HT1080 (cell line): ENCODE measurements at places on chromosomes 4 and X. TPM values are rescaled to one million over a fixed set of nuclear protein-coding genes. Genes with fewer than 3 reads are reported as not detected.

DNA sequence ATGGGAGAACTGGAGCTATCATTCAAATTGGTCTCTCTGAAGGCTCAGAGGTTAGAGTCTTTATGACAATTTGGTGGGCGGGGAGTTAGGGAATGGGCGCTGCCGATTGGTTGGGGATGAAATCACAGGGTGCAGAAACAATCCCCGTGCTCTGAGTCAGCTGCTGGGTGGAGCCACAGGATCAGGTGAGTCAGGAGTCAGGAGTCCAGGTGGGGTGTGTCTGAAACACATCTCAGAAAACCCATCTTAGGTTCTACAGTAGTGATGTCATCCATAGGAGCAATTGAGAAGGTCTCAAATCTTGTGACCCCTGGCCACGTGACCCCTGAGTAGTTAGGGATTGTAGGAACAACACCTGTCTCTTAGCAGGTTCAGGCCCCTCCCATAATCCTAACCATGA is 41.6 kb upstream of the TLR3 start:
- DNase-seq, result peak; percentile 17

DNA sequence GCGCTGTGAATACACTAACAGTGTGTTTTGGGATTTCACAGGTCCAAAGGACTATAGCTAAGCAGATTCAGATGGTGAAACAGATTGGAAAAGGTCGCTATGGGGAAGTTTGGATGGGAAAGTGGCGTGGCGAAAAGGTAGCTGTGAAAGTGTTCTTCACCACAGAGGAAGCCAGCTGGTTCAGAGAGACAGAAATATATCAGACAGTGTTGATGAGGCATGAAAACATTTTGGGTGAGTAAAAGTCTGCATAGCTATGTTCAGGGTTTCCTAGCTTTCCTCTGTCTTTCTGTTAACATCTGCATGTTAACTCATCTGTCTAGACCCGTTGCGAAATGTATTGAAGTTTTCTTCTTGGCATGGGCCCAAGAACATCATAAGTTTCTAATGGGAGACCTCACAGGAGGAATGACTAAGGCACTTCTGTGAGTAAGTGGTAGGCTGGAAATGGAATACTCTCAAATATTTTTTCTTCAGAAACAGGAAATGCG is 372.1 kb downstream of the BMPR1B start:
- peak; percentile 96 for DNase-seq

GRCh38 chr4:156228676-156229075 is 275.0 kb upstream of the CTSO start:
- no peak for DNase-seq

- no peak for DNase-seq
Measured at GRCh38 chr4:35300996-35301774, 943.1 kb downstream of the ARAP2 start.

DNA sequence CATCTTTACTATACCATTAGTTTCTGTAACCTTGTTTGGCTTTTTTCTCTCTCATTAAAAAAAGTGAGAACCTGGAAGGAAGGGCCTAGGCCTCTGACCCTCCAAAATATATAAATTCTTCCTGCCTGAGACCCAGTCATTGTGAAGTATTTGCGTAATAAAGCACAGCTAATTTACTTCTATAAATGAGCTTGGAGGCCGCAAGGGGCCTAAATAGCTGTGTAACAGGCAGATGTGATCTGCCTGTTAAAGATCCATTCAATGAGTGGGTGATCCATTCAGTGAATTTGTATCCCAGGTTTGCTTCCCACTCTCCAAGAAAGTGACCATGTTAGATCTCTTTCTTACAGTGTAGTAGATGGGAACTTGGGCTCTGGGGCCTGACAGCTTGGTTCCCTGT is 595 bp upstream of the PYURF start:
- DNase-seq, result no peak

- peak; percentile 96 for DNase-seq
Measured at GRCh38 chrX:1452516-1453394, at the start of gene ASMTL. Gene ASMTL (minus strand): TSS chrX:1452909. CDS start chrX:1452840, 69 bp downstream.

GRCh38 chr4:10666616-10667015 is 18.0 kb downstream of the CLNK start:
- no peak for DNase-seq

Gene GLRA3
- total RNA-seq, result not detected in 2 replicates

- DNase-seq, result peak; percentile 28
Measured at GRCh38 chr4:45741897-45742296, 382.0 kb downstream of the GABRG1 start.

DNA sequence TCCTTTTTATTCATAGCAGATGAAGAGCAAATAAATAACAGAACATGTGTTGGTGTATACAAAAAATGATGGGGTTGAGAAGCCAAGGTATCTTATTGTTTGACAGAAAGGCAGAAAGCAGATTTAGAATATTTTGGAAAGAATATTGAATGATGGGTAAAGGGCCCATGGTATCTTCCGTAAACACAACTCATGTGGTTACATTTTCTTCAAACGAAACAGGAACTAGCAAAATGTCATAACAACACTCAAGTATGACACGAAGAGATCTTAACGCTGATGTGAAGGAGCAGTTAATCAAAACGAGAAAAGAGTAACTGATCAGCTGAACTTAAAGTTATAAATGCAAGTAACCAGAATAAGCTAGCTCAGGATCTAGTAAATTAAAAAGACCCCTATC is 195.7 kb upstream of the GK2 start:
- DNase-seq, result no peak

DNA sequence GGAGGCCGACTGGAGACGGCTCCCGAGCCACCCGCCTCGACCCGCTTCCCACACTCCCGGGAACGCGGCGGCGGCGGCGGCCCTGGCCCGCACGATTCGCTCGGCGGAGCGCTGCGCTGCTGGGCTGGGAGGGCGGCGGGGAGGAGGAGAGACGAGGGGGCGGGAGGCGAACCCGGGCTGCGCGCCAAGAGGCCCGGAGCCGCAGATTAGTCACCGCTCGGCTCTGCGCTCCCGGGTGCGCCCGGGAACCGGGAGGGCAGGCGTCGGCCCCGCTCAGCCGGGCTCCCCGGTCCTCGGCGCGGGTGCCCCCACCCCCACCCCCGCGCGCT is 11.2 kb upstream of the BCOR start:
- peak; percentile 64 for DNase-seq

- DNase-seq, result no peak
Measured at GRCh38 chrX:84729408-84729807, 227.2 kb upstream of the HDX start.

DNA sequence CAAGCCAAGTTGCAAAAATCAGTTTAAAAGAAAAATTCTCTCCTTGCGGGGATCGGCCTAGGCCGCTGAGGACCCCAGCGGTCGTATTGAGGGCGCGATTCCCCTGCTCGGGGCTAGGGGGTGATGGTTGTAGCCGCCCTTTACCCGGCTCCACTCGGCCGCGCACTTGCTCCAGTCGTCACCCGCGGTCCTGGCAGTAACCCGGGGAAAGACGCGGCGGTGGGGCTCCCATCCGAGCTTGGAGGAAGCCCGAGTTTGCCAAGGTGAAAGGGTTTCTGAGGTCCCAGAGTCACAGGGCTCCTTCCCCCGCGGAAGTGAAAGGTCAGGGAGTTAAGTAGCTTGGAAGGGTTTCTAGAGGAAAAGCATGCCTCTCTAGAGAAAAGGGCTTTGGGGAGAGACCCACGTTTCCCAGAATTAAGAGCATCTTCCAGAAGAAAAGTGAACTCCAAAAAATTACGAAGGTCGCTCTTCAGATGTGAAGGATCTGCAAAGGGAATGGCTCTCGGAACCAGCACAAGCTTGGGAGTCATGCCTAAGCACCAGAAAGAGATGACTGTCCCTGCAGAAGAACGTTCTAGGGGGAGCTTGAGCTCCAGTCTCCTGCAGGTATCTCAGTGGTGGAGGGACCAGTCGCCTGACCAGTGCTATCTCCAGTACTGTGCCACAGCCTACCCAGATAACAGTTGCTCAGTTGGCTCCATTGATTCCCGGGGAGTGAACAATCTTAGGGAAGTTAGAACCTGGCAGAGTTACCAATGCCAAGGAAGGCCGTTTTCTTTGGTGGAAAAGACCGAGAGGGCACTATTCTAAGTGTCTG is 875 bp downstream of the LAP3 start:
- DNase-seq, result peak; percentile 27

Gene FREM3
- total RNA-seq, result not detected in 2 replicates

Gene DAPP1
- 0.20 TPM in 1 of 2 replicates, not detected in the other for total RNA-seq

- DNase-seq, result peak; percentile 76
Measured at GRCh38 chr4:26779674-26780073, 81.0 kb upstream of the STIM2 start.
